ENCODE measurements at places on chromosomes 7 and 10. TPM values are rescaled to one million over a fixed set of nuclear protein-coding genes. Genes with fewer than 3 reads are reported as not detected.

The LRRC4 gene
- total RNA-seq = not detected

The HOXA2 gene
- 6.6 TPM for total RNA-seq

The MMRN2 gene
- 23.4 TPM for total RNA-seq

DNA sequence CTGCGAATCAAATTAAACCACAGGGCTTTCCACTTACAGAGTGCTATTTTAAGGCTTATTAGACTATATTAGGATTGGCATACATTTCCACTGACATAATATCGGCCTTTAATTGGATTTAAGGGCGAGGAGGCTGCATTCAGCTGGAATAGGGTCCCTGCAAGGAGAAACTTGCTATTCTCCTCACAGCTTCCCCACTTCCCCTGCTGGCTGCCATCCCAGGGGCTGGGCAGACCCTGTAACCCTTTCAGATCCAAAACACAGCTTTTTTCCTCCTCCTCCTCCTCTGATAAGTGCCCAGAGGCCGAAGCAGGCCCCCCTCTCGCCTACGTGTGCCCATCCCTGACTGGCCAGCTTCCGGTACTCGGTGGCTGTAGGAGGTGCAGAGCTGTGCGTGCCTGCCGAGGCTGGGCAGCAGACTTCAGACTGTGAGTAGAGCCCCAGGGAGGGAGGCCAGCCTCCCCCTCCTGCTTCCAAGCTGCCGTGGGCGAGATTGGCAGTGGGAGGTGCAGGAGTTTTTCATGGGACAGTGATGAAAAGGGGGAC lies 224.2 kb downstream of the PLXNA4 start:
- no peak for DNase-seq

GRCh38 chr10:52447931-52448353 lies 133.9 kb downstream of the DKK1 start:
- DNase-seq = no peak

DNA sequence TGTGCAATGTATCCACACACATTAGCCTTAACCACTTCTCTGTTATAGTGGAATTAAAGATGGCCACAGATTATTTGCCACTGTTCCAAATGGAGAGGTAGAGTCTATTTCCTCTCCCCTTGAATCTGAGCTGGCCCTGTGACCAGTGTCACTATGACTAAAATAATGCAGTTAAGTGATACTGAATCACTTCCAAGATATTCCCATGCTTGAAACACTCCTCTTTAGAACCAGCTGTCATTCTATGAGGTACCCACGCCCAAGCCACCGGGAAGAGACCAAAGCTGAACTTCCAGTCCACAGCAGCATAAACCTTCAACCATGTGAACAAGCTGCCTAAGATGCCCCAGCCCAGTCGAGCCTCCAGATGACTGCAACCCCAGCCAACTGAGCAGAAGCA lies 2.1 kb upstream of the DHX32 start:
- DNase-seq = no peak

GRCh38 chr10:72784551-72785351 lies 92.8 kb downstream of the MCU start:
- DNase-seq = no peak

DNA sequence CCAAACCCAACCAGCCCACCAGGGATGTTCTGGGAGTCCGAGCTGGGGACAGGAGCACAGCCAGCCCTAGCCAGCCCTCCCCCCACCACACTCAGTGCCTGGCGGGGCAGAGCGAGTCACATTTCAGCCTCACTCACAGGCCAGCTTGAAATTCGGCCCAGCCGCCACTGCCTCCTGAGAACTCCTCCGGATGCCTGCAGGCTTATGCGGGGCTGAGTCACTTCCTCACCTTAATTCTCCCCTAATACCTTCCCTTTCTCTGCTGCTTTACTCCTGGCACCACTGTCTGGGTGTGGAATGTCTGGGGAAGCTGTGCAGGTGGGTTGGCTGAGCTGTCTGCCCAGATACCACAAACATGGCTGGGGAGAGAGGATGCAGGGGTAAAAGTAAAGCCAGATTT lies 22.6 kb upstream of the DLG5 start:
- peak; percentile 44 for DNase-seq

DNA sequence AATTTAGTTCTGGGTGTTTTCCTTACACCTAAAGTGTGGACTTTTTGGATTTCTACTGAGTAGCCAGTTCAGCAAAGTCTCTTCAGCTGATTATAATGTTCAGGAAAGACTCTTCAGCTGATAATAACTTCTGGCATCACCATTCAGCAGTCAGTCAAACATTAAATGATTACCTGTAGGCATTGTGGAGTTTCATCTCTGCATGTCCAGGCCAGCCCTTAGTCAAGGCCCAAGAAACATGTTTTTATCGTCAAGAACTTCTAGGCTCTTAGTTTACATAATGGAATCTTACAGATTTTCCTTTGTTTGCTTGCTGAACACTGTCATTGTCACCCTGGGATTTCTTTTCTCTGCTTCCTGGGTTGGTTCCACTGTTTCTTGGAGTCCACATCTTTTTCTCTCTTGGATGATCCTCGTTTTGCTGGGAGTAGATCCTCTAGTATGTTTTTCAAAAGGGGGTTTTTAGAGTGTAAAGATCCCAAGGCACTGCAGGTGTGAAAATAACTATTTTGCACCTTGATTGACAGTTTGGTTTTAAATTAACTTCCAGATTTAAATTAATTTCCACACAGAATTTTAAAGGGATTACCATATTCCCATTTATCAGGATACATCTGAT lies 24.2 kb downstream of the CCM2 start:
- DNase-seq = no peak

- no peak for DNase-seq
These were observed 21.6 kb downstream of the NUB1 start for GRCh38 chr7:151363182-151363581.

- no peak for DNase-seq
These were observed 876.2 kb upstream of the AUTS2 start for GRCh38 chr7:68722044-68722443.

GRCh38 chr10:73251683-73252444 lies 580 bp downstream of the MRPS16 start:
- DNase-seq = peak; percentile 7

Data from HT-29 (cell line).